ENCODE measurements at places on chromosomes 13 and 19.

GRCh38 chr19:2043961-2044708 lies 6.9 kb downstream of the MKNK2 start:
- no peak for DNase-seq

- no peak for DNase-seq
Observed at GRCh38 chr13:110420626-110421025, 113.5 kb downstream of the COL4A2 start.

DNA sequence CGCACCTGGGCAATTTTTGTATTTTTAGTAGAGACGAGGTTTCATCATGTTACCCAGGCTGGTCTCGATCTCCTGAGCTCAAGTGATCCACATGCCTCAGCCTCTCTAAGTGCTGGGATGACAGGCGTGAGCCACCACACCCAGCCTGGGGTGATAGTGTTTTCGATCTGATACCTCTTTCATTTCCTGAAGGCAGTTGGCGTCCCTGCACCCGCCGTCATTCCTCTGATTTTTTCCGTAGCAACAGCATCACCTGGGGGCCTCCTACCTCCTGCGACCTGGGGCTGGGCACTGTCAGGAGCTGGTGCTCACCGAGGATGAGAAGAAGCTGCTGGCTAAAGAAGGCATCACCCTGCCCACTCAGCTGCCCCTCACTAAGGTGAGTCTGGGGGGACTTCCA lies 10.8 kb downstream of the CREB3L3 start:
- DNase-seq, result no peak

GRCh38 chr13:100454876-100455275 lies 133.7 kb downstream of the GGACT start:
- DNase-seq, result no peak

- no peak for DNase-seq
Observed at GRCh38 chr19:30669329-30670010, 297.3 kb downstream of the ZNF536 start.

DNA sequence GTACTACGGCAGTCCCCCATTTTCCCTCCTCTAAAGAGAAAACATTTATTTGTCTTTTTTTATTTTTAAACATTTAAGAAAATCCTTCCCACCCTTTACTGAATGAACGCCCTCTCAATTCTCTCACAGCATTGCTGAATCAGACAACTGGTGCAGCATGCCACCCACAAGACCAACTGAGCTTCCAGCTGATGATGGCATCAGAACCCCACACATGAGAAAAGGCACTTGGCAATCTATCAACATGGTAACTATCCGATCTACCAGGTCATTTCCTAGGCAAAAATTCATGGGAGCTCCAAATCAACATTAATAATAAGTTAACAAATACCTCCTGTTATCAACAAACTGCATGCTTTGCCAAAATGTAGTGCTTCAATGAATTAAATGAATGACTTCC lies 43.1 kb downstream of the LHFPL6 start:
- no peak for DNase-seq

GRCh38 chr19:1264801-1265614 lies 4.1 kb upstream of the CIRBP start:
- no peak for DNase-seq

- no peak for DNase-seq
Observed at GRCh38 chr19:35908973-35909683, 1.0 kb upstream of the TYROBP start.

DNA sequence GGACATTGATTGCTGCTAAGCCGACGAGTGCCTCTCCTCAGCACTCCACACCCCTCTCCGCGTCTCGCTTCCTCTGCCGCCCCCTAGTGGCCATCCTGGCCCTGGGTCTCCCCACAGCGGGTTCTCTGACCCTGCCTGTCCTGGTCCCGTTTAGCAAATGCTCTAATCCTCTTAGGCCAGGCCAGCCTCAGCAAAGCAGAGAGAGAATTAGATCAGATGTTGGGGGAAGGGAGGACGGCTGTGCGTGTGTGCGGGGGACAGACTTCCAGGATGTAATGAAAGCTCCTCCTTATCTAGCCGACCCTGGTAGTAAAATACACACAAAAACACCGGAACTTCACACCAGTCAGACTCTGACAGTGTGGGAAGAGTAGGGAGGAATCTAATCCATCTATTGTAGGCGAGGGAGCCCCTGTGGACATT lies 4.5 kb downstream of the TPRX2 start:
- DNase-seq, result peak; percentile 72

- peak; percentile 71 for DNase-seq
Observed at GRCh38 chr19:18388100-18388959, 2.4 kb downstream of the GDF15 start.

- DNase-seq, result no peak
Observed at GRCh38 chr13:53901593-53901992, 873.0 kb downstream of the OLFM4 start.

GRCh38 chr13:110713981-110714796 lies 689 bp downstream of the ING1 start:
- DNase-seq, result peak; percentile 82

GRCh38 chr13:111659842-111660241 lies 339.4 kb downstream of the TEX29 start:
- DNase-seq, result no peak

DNA sequence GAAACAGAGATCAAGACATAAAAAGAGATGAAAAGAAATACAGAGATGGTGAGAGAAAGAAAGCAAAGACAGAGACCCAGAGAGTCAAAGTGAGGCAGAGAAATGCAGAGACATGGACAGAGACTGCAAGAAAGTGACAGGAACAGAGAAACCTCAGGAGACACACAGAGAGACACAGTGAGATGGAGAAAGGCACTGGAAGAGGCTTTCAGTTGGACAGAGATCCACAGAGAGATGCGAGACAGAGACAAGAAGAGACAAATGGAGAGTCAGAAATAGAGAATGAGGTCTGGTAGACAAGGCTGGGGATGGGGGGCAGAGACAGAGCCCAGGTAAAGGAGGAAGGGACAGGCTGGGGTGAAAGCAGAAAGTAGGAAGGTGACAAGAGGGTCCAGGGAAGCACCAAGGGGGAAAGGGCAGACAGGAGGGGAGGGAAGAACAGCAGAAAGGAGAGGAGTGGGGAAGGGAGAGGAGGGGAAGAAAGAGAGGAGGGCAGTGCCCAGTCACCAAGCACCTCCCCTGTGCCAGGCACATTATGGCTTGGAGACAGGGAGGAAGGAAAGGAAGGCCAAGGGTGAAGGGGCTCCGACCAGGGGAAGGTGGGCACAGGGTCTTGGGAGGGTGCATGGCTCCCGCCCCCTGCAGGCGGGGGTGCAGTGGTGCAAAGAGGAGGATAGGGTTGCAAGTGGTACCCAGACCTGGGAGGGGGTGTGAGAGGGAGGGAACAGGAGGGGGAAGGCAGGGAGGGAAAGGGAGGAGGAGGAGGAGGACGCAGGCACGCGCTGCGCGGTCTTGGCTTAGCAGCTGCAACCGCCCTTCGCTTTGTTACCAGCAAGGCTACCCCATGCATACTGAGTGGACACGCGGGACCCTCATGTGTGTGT lies 38.4 kb downstream of the DEDD2 start:
- no peak for DNase-seq

DNA sequence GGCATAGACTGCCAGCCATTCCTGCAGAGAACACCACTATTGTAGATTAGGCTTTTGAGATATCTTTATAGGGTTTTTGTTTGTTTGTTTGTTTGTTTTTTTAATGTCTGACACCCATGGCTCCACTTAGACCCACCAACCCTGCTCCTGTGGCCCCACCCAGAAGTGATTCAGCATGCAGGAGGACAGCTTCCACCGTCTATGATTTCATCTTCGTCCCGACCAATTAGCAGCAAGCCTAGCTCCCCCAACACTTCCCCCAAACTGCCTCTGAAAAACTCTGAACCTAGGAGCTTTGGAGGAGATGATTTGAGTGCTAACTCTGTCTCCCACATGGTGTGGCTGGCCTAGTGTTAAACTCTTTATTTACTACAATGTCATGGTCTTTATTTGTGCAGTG lies 108.3 kb upstream of the RXFP2 start:
- DNase-seq, result no peak

DNA sequence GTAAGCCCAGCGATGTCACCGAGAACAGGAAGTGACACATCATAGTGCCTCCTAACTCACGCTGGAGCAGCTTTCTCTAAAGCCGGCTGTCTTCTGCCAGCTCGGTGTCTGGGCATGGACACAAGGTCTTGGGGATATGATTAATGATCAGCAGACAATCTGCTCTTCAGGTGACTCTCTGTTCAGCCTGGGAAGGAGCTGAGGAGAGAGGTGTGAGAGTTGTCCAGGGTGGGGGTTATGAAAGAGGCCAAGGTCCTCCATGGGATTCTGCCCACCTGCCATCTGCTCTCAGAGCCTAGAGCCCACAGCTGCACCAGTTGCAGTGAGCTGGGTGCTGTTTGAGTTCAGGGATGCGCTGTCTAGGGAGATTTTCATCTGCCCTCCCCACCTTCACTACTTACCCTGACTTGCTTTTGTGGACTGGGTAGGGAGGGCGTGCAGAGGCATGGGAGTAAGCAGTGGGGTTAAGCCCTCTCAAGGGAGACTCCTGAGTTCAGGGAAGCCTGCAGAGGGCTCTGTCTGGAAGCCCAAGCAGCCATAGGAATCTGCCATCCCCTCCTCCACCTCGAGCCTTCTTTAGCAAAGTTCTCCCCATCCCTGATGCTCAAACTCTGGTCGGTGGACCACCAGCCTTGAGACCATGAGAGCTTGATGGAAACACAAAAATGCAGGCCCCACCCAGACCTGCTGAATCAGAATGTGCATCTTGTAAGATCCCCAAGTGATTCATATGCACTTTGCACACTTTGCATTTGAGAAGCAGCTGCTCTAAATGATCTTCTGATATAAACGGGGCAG lies 539.7 kb downstream of the RFC3 start:
- no peak for DNase-seq

DNA sequence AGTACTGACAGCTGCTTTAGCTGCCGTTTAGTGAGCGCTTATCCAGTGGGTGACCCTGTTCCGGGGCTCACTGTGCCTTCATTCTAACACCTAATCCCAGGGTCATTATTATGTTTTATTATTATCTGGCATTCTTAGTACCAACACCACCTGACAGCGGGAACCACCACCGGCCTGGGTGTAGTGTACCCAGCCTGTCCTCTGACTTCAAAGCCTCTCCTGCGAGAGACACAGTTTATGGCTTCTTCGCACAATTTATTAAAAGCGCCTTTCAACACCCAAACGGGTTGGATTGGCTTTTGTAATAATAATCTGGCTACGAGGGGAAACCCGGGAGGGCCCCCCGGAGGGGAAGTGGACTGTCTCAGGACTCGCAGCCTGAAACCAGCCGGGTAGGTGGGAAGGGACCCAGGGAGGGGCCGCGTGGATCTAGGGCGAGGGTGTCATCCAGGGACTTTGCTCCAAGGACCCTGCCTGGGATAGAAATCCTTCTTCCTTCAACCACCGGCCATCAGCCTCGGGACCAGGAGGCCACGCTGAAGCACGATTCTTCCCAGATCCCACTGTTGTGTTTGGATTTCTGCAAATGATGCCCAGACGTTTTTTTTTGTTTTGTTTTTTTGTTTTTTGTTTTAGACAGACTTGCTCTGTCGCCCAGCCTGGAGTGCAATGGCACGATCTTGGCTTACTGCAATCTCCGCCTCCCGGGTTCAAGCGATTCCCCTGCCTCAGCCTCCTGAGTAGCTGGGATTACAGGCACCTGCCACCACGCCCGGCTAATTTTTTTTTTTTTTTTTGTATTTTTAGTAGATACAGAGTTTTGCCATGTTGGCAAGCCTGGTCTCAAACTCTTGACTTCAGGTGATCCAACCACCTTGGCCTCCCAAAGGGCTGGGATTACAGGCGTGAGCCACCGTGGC lies 1.6 kb upstream of the ZBTB7A start:
- peak; percentile 25 for DNase-seq

DNA sequence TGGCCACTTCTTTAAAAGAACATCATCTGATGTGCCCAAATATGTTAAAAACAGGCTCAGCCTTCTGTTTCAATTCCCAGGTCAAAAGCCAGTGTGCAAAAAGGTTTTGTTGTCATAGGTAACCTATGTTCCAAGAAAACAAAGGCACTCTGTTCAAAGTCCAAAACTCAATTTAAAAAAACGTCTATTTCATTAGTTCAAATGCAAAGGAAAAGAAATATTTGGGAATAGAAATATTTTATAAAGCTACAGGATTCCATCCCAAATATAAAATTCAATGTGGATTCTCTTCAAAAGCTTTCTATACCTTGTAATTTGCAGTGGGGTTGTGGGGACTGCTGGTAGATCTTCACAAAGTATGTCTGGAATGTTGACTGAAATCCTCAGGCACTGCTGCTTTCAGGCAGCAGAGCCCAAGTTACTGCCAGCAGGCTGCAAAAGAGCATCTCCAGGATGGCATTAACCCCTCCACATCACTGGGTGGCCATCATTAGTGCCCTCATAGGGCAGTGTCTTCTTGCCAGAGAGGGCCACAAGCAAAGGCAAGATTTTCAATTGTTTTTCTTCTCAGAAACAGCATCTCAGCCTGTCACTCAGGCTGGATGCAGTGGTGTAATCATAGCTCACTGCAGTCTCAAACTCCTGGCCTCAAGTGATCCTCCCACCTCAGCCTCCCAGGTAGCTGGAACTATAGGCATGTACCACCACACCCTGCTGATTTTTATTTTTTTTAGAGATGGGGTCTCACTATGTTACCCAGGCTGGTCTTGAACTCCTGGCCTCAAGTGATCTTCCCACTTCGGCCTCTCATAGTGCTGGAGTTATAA lies 22.8 kb upstream of the STK24 start:
- no peak for DNase-seq

- no peak for DNase-seq
Observed at GRCh38 chr13:23794267-23795161, 94.7 kb downstream of the MIPEP start.

- DNase-seq, result no peak
Observed at GRCh38 chr19:54449701-54450069, 686 bp downstream of the LENG8 start.

DNA sequence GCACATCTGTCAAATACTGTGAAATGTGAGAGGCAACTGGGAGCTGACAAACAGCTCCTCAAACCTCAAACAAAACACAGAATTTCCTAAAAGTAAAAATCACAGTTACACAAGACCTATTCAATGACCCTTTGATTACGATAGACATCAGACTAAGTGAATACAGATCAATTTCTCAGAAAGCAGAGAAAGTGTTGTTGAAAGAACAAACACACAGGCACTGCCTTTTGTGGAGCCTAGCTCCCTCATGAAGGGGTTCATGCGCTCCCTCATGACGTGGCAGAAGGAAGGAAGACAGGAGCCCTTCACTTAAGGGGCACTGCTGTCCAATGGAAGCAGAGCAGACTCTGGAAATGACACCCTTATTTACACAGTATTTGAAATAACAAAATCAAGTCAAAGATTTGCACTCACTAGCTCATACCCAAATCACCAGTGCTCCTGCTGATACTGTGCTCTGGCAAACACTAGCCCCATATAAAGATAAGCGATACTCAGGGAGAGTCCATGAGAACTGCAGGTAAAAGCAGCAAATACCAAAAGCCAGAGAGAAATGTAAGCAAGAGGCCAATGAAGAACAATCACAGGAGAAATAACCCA lies 144.9 kb downstream of the KLF12 start:
- no peak for DNase-seq

DNA sequence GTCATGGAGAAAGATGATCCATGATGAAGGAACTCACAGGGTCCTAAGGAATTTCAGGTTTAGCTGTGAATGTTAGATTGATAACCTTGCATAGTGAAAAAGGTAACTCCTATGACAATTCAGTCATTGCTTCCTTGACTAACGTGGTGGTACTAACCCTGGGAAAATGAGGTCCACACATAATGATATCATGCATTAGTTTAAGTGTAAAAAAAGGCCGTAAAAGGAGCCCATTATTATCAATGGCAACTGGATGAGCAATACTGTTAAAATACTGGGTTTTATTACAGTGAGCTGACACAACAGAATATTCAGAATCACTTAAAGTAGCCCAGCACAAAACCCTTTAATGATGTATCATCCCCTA lies 515.4 kb downstream of the DCT start:
- no peak for DNase-seq
